ENCODE measurements at places on chromosomes 2 and 18. TPM values are rescaled to one million over a fixed set of nuclear protein-coding genes. Genes with fewer than 3 reads are reported as not detected.

The DYSF gene
- 0.78 TPM for total RNA-seq

The IER3IP1 gene
- 28.1 TPM for total RNA-seq

The ASPRV1 gene
- 0.54 TPM for total RNA-seq

The HNRNPLL gene
- 63.6 TPM for total RNA-seq

The TMEM200C gene
- total RNA-seq: under 0.01 TPM

The TACR1 gene
- 0.11 TPM for total RNA-seq

The CFC1 gene
- total RNA-seq: not detected

The SH2D6 gene
- 0.43 TPM for total RNA-seq

The SCN7A gene
- total RNA-seq: not detected

The ACOXL gene
- total RNA-seq: not detected

The PLGLB1 gene
- 2.2 TPM for total RNA-seq

The RAB31 gene
- total RNA-seq: 68.9 TPM

The KLHL41 gene
- total RNA-seq: 0.91 TPM

The BMP10 gene
- total RNA-seq: not detected

The FBXO15 gene
- total RNA-seq: 0.26 TPM

The HRH4 gene
- total RNA-seq: 0.11 TPM

The GPR75 gene
- total RNA-seq: 4.5 TPM

The EPB41L3 gene
- 39.6 TPM for total RNA-seq

The LBH gene
- 379 TPM for total RNA-seq

The SOWAHC gene
- total RNA-seq: 29.5 TPM

The CNGA3 gene
- total RNA-seq: 0.43 TPM

The ANKRD30B gene
- not detected for total RNA-seq

The EVA1A gene
- total RNA-seq: 19.1 TPM

The ONECUT2 gene
- total RNA-seq: under 0.01 TPM

The DTNA gene
- total RNA-seq: 1.8 TPM

The GTF2A1L gene
- not detected for total RNA-seq

The VIT gene
- 13.5 TPM for total RNA-seq

All from articular chondrocyte of knee joint (primary cell).